Stimulated activated CD8-positive, alpha-beta memory T cell treated with anti-CD3 and anti-CD28 coated beads, Interleukin-4, amount 100 ng/mL, for 1 hour (primary cell): ENCODE measurements at places on chromosomes 12 and 14.

- DNase-seq = no peak
Observed at GRCh38 chr12:57553343-57554202, 3.7 kb downstream of the KIF5A start.

DNA sequence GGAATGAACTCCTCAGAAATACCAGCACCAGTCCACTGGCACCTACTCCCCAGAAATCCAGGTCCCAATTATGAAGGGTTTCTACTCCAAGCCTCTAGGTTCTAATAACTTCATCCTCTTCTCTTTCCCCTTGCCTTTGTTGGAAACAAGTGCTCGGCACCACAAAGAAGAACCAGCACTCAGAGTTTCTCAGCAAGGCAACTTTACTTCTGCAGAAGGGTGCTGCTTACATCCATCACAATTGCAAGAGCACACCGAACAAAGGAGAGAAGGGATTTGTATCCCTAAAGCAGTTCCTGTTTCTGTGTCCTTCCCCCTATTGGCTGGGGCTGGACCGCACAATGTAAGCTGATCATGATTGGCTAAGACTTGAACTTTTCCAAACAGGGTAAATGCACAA lies 74.2 kb upstream of the GNG2 start:
- DNase-seq = no peak

- DNase-seq = no peak
Observed at GRCh38 chr14:89501381-89501780, 84.3 kb upstream of the FOXN3 start.

DNA sequence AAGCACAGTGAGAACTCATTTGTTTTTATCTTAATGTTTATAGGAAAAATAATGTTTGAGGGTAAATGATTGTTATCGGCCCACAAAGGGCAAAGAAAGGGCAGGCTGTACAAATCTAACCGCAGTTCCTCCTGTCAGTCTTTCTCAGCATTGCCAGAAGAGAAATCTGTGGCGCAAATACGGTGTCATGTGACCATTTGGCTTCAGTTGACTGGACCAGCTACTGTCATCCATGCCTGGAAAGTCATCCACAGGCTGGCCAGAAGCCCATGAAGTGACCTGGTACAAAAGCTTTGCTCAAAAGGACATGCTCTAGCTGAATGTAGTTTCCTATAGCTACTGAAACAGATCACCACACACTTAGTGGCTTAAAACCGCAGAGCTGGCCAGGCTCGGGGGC lies 43.6 kb downstream of the HCAR2 start:
- DNase-seq = no peak

- DNase-seq = no peak
Observed at GRCh38 chr14:76701981-76702380, 59.3 kb upstream of the VASH1 start.

GRCh38 chr12:45130881-45131281 lies 80.0 kb upstream of the DBX2 start:
- DNase-seq = no peak

DNA sequence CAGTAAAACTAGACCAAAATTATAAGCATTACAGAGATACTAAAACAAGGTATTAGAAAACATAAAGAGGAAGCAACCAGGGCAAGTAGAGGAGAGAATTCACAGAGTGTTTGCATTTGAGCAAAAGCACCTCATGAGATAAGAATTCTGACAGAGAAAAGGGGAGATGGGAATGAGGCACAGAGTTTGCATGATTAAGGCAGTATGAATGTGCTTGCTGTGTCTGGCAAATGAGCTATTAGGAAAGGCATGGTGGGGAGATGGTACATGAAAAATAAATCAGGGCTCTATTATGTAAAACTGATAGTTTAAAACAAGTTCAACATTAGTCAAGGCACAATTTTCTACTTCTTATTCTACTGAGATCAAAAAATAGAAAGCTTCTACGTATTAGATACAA lies 23.1 kb downstream of the GARIN6 start:
- DNase-seq = no peak

GRCh38 chr14:99758872-99759545 lies 34.2 kb upstream of the EML1 start:
- no peak for DNase-seq
